ENCODE measurements at places on chromosomes 12 and 14.

DNA sequence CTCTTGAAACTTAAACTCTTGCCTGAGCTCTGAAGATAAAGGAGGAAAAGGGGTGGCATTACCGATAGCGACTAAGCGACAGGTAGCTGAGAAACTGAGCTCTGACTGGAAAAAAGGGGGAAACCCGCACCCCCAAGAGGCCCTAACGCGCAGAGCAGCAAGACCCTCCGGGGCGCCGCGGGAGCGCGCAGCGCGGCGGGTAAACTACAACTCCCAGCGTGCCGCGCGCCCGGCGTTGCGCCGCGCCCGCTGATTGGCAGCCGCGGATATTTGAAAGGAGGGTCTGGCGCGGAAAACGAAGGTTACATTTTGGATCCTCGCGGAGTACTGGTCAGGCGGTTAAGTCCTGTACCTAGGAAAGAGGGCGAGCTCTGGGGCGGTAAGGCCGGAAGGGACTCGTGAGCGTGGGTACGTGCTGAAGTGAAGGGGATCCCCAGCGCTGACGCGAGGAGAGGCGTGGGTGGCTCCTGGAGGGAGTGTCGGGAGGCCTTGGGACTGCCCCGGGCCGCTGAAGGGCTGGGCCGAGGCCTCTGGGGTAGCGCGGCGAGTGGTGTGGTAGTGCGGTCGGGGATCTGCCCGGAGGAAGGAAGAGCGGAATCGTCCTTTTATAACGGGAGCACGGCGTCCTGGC lies at the start of gene ESPL1:
TSS of gene ESPL1 (plus strand) at position 301 of the 631 bp plus-strand sequence. CDS start 468 bp downstream, outside the sequence.
- peak; percentile 62 for DNase-seq

DNA sequence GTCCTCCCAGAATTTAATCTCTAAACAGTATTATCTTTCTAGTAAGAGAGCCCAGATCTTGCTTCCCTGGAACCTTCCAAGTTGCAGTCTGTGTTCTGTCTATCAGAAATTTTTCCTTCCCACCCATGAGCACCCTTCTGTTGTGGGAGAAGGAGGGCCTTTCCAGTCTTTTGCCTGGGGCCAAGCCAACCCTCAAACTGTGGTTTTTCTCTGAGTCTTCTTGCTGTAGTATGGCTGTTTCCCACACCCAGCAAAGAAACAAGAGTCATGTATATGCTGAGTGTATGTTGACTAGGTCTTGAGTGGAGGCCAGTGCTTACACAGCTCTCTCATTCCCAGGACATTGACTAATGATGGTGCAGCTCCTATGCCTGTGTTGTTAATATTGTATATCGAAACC lies 104.5 kb downstream of the TGFB3 start:
- DNase-seq: no peak

DNA sequence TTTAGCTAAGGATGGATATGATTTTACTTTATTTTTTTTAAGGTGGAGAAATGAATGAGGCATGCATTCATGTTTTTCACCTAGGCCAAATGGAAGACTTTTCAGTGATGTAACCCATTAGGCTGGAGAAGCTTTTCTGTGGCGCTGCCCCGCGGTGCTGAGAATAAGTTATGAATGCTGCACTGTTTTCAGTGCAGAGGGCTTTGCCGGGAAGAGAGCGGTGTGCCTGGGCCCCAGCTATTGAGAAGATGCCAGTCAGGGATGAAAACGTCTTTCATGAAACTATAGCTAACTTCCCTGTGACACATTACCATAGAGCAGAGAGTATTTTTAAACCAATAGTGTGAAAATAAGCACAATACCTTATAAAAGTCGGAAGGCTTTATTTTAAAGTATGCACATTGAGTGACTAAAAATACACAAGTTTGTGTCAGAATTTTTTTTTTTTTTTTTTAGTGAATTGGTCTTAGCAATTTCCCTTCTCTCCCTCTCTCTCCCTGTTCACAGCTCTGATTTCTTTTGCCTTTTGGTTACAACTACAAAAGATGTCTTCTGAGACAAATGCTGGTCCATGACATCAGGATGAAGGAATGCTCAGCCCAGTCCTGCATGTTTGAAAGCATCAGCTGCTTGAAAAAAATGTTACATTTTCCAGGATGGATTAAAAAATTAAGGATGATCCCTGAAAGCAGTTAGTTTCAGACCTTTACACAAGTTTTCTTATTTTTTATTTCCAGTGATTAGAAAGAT lies 48.3 kb downstream of the NPAS3 start:
- no peak for DNase-seq

DNA sequence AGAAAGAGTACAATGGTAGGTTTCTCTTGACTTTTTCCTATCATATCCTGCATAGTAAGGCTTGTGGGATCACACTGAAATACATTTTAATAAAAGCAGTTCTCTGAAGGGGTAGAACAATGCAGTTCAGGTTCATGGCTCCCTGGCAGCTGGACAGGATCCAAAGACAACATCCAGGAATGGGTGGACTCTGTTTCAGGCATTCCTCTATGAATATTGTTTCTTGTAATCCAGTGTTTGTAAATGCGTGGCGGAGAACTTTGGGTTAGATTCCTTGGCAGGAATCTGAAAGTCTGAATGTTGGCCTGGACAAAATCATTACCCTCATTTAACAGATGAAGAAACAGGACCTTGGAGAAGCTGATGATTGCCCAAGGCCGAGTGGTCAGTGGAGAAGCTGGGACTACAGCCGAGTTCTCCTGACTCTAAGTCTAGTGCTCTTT lies 43.5 kb downstream of the SYNE2 start:
- DNase-seq: peak; percentile 32

DNA sequence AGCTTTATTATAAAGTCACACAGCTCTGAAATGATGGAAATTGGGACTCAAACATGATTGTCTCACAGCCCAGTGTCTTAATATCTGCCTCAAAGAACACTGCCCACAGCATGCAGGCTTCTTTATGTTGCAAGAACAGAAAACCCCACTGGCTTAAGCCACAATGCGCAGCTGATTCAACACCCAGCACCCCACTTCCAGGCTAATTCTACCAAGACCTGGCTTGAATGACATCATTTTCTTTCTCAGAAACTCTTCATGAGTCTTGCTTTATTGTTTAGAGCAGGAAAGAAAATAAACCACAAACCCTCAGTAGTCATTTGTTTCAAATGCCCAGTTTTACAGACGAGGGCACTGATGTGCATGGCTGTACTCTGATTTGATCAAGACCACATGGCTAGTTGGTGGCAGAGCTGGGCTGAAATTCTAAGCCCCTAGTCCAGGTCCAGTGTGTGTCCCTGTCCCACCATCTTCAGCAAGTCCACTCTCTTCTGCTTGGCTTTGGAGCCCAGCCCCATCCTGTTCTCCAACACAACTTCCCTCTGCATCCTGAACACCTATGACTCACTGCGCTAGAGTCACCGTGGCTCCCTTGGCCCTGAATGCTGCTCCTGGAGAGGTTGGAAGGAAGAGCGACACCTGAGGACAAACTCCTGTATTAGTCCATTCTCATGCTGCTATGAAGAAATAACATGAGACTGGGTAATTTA lies 50.3 kb upstream of the SRSF5 start:
- no peak for DNase-seq

GRCh38 chr12:89424846-89425245 lies 72.5 kb upstream of the DUSP6 start:
- DNase-seq: no peak

GRCh38 chr12:87196321-87196720 lies 832.9 kb downstream of the C12orf50 start:
- no peak for DNase-seq

DNA sequence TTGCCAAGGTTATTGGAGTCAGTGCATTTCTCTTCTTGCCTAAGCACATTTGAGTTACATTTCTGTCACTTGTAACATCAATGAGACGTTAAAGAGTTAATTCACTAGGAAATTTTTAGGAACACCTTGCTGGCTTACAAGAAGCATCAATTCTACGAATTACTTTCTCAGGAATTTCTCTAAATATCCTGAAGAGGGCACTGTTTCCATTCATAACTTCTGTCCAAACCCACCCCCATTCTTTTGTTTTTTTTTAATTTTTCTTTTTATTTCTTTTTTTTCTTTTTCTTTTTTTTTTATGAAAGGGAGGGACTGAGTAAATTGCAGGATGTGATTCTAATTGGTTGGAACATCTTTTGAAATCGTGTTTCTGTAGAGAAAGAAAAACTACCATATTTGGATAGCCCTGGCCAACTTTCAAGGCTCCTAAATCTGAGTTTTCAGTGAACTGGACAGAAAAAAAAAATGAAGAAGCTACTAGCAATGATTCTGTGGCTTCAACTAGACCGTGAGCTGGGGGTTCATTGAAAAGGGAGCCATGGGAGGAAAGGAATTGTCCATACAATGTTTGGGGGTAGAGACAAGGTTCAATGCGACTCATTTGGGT lies 285.3 kb downstream of the DAD1 start:
- DNase-seq: no peak

DNA sequence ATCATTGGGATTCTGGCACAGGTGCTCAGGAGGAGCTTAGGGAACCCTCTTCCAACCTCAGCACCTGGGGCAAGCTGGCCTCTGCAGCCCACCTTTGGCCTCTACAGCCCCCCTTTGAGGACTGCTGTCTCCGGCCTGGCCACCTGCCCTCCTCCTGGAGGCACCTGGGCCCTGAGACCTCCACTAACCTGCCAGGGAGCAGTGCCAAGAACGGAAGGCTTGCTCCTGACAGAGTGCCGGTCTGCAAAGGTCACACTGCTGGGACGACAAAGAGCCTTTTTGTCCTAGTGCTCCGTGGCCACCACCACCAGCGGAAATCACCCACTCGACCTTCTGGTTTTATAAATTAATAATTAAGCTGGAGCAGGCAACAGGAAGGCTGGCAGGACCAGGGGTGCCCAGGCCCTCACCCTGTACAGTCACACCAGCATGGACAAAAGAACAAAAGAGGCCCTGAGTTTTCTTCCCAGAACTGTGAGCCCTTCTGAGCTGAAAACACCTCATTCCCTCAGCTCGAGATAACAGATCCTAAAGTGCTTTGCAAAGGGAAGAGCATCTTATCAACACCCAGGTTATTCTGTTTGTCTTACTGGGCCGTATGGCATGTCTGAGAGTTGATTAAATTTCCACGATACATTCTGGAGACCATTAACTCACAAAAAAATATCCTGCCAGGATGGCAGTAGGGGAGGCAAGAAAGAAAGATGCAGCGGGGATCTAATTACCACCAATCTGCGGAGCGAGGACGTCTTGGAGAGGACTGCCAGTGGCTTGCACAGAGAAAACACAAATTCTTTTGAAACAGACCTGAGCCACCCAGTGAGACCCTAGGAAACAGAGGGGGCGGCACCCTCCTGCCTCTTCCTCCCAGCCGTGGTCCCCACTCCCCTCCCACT lies 8.2 kb downstream of the TESC start:
- DNase-seq: no peak

- no peak for DNase-seq
These were observed 1.2 kb downstream of the KHNYN start for GRCh38 chr14:24430682-24431568.

GRCh38 chr12:113134521-113134951 lies 1.0 kb downstream of the RASAL1 start:
- DNase-seq: no peak

- no peak for DNase-seq
These were observed 52.3 kb downstream of the PPM1H start for GRCh38 chr12:62882696-62883095.

- DNase-seq: no peak
These were observed 185.5 kb upstream of the ATP2B1 start for GRCh38 chr12:89893972-89894706.

Data from tibial nerve (tissue), 4 donors.